ENCODE measurements at places on chromosomes 2 and 18.
A peak's percentile ranks its signal among the peaks of the same experiment; 100 is the strongest.

DNA sequence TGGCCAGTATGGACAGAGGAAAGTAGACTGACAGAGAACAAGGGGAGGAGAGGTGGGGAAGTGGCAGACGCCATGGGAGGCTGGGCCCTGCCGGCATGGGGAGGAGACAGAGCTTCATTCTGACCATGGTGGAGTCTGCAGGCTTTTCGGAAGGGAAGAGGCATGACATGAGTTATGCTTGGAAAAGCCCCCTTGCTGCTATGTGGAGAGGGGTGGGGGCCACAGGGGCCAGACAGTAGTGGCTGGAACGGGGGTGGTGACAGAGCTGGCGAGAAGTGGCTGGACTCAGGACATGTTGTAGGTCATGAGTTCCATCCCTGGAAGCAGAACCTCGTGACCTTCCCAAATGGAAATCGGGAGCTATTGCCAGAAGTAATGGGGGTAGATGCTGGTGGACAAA is 66.7 kb upstream of the DAPL1 start:
- no peak for DNase-seq

DNA sequence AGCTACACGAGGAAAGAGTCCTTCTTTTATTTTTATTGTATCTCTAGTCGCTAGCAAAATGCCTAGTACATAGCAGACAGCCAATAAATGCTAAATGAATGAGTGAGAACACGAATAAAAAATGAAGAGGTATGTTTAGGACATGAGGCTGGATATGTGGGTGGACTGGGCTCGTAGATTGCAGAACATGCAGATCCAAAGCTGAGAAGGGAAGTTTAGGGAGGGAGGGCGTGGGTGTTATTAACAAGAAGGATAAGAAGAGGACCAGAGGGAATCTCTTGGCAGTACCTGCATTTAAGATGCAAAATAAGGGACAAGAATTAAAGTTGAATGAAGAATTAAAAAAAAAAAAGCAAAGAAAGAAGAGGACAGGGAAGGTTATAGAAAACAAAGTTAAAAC is 161.1 kb downstream of the MAP2 start:
- DNase-seq = no peak

GRCh38 chr2:139836769-139837168 is 1056.6 kb upstream of the NXPH2 start:
- no peak for DNase-seq

DNA sequence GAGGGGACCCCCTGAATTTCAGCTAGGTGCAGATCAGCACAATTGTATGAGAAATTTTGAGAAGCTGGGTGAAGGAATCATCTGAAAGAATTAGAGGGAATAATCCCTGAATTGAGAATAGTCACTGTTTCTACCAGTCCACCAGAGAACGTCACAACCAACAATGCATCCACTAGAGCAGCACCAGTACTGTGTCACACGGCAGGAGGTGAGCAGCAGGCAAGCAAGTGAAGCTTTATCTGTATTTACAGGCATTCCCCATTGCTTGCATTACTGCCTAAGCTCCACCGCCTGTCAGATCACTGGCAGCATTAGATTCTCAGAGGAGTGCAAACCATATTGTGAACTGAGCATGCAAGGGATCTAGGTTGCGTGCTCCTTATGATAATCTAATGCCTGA is 40.7 kb downstream of the GDF7 start:
- DNase-seq = no peak

DNA sequence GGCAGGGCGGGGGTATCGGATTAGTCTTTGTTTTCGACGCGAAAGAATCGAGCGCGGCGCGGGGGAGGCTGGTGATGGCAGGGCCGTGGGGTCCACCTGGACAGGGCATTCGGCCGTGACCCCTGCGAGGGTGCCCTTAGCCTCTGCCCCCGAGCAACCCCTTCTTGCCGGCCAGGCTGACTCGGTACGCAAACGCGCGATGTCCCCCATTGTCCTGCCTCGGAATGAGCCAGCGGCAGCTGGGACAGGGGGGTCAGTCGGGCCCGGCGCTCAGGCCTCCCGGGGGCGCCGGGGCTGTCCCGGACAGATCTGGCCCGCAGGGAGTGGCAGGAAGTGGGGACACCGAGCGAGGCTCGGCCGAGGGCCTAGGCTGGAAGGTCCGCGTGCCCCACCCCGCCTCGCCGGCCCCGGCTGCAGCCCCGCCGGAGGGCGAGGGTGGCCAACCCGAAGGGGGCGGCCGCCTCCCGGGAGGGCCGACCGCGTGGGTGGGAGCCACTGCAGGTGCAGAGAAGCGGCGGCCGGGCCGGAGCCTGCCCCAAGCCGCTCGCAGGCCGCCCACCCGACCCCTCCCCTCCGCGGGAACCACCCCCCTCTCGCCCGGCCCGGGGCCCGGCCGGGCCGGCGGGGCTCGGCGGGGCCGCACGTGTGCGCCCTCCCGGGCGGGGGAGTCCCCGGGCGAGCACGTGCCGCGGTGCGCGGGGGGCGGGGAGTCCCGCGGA is at the start of gene TET3:
Gene TET3, plus strand, starts transcription at position 708 of the 719 bp plus-strand sequence. CDS start 1,494 bp downstream, outside the sequence.
- peak; percentile 22 for DNase-seq

DNA sequence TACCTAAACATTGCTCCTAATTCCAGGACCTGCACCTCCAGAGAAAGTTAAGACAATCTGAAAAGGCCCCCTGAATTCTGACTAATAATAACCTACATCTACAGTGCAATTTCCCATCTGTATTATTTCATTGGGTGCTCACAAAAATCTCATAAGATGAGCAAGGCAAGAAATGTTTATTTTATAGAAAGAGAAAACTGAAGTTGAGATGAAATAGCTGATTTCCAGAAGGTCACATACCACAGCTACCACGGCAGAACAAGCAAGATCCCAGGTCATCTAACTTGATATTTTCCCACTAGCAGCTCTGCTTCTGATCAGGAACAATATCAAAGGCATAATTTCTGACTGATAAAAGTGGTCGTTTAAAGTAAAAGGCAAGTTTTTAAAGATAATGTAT is 105.8 kb upstream of the COL5A2 start:
- no peak for DNase-seq
